Stimulated activated CD8-positive, alpha-beta memory T cell treated with anti-CD3 and anti-CD28 coated beads, Interleukin-2, amount 100 ng/mL, for 48 hours (primary cell): ENCODE measurements at places on chromosomes 13 and 19.

DNA sequence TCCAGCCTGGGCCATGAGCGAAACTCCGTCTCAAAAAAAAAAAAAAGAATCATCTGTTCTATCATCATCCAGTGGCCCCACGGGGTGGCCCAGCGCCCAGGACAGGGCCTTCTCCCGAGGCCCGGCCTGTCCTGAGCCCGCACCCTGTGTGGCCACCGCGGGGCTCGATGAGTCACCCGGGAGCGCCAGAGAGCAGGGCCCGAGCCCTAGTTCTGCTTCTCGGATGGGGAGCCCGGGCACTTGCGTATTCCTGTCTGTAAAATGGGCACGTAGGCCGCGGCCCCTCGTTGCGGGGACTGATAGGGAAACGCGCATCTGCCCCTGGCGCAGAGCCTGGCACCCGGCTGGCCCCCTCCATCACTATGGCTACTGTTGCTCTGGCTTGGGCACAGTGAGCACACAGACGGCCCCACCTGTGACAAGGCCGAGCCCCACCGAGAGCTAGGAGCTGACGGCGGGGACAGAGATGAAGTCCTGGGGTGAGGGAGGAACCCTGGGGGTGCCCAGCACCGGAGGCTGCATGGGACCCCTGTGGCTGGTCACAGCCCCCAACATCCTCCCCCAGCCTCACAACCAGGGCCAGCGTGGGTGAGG is 21.3 kb upstream of the UQCR11 start:
- no peak for DNase-seq

GRCh38 chr13:60370343-60370742 is 26.7 kb upstream of the TDRD3 start:
- no peak for DNase-seq

DNA sequence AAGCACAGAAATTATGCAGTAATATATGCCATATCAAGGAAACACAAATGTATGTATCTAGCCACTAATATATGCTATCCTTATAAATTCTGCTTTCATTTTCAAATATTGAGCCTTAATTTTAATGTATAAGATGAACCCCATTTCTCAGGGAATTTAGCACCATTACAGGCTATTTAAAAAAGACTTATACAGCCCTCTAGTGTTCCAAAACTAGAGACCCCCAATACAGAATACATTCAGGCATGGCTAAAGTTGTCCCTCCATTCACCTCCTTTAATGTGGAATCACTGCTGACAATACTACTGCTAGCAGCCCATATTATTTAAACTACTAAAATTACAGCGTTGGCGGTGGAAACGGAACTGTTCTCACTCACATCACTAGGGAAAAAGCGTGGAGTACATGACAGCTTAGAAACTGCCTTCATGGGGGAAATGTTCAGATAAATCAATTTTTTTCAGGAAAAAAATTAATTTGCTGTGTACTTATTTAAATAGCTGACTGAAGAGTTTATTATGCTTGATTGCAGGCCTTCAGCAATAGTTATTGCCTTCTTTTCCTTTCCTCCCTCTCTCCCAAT is 541.0 kb downstream of the PCDH9 start:
- no peak for DNase-seq

DNA sequence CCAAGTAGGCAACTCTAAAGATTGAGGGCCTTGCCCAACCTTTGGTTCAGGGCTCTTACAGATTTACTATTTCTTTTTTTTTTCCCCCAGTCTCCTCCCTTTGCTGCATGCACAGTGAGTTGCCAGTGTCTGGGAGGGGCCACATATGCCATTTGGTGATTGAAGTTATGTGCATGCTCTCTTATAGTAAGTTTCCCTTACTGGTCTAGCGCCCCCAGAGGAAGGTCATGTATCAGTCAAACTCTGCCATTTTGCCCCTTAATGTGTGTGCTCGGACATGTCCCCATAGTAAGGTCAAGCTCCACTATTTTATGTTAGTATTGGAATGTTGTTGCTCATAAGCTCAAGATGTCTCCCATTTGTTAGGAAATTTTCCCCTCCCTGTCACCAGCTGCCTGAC is 1138.0 kb upstream of the SLC10A2 start:
- no peak for DNase-seq

- no peak for DNase-seq
Measured at GRCh38 chr13:113787694-113788093, 28.7 kb downstream of the TMEM255B start.

DNA sequence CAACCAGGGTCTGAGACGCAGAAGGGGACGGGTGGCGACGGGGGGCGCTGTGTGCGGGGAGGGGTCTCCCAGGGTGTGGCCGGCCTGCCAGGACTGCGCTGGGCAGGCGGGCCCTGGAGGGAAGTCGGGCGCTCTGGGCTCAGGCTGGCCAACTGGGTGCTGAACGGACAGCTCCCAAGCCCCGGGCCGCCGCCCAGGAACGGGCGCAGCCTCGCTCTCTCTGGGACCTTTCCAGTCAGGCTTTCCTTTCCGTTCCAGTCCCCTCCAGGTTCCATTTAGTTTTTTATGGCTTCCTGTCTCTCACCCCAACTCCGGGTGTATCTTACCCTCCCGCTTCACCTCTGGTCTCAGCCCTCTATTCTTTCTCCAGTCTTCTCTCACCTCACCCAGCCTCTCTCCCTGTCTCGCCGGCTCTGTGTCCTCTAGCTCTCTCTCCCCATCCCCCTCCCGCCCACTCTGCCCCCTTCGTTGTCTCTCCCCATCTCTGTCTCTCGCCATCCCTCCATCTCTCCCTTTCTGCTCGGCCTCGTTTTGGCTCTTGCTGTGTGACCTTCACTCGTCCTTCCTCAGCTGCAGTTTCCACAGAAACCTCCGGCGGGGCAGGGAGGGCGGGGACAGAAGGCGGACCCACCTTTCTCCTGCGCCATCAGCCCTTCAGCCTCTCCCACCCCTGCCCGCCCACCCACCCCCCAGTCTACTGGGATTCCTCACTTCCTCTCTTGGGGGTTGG is 3.3 kb upstream of the ATP1A3 start:
- DNase-seq, result peak; percentile 36

DNA sequence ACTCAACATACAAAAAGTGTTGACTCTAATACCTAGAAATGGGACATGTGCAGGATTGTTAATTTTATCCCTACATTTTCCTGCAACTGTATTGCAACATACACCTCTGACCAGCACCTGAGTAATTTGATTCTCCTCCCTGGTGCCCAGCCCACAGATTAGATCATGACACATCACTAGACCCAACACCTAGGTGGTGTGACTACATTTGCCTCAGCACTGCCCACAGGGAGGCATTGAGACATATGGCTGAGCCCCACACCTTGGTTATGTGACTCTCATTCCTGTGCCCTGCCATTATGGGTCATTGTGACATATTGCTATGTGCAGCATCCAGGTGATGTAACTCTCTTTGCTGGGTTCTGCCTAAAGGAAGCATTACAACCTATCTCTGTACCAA is 13.2 kb upstream of the ZNF254 start:
- DNase-seq, result no peak

- DNase-seq, result no peak
Measured at GRCh38 chr13:40540328-40541044, 126.0 kb downstream of the FOXO1 start.

DNA sequence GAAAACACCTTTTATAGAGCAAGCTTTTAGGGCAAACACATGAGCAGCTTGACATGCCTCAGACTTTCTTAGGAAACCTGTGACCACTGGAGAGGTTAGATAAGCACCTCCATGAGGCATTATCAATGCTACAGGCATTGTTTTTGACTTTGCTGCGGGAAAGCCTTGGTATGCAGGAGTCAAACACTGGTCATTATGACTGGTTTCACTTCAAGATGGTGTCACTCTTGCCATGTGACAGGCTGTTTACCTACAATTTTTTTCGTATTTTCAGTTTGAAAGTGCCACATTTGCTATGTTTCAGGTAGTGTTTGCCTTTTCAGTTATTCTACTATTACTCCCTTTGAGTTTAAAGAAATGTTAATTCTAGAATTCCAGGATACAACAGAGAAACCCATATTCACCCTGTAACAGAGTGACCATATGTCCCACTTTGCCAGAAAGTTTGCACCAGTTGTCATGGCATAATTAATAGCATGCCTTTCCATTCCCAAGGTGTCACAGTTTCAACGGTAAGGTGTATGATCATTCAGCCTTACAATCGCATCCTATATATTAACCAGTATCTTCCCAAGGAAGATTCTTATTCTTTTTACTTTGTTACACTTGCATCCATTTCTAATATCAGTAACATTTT is 33.0 kb downstream of the USP12 start:
- DNase-seq, result no peak

GRCh38 chr13:97834250-97834649 is 119.2 kb upstream of the IPO5 start:
- DNase-seq, result no peak

- no peak for DNase-seq
Measured at GRCh38 chr19:6716610-6716970, 3.9 kb downstream of the C3 start.

- no peak for DNase-seq
Measured at GRCh38 chr19:51627491-51628138, 2.6 kb downstream of the SIGLEC5 start.

DNA sequence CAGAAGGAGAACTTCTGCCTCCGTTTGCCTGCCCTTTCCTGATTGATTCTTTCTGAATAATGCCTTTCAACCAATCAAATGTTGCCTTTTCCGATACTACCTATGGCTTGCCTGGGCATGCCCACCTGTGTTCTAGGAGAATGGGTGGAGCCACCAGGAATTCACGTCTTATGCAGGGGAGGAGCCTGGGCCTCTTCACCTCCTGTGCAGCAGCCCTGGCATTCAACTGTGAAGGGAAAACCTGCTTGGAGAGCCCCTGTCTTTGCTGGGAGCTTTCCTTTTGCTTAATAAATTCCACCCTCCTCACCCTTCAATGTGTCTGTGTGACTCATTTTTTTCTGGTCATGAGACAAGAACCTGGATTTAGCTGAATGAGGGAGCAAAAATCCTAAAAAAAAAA is 730.7 kb downstream of the UQCRFS1 start:
- no peak for DNase-seq

DNA sequence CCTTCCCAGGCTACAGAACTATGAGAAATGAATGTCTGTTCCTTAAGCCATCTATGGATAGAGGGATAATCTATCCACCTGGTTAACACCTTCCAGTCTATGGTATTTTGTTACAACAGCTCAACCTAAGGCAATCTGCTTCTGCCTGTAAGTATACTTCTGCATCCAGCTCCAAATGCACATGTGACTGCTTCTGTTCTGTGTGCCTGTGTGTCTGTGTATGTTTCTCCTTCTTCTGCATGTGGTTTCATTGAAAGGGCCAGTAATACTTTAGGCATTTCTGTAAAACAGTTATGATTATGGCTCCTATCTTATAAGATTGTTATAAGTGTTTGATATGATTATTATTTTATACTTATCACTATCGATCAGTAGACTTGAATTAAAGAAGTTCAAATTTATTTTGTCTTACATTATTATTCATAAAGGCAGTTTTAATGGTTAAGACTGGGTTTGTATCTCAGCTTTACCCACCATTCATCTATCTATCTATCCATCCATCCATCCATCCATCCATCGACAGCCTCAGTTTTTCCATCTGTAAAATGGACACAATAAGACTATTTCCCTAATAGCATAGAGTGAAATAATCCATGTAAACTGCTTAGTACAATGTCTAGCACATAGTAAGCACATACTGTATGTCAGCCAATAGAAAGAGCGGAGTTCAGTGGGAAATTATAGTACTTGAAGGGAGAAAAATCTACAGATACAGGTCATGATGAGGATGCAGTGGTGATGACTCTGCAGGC is 37.5 kb upstream of the TM9SF2 start:
- DNase-seq, result no peak

DNA sequence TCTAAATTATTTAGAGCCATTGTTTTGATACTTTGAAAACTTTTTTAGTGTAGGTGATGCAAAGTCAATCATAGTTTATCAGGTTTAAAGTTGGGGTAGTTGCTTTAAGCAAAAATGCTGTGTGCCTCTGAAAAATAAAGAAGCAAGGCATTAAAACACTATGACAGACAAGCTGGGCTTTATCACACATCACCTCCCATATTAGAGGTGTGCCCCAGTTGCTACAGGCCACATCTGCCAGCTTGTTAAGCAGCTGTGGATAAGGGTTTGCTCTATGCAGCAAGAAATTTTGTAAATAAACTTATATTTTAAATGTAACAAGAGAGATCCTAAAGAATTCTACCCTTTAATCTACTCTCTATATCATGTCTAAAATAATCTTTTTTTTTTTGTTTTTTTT is 255.8 kb downstream of the B3GLCT start:
- no peak for DNase-seq

GRCh38 chr19:35650581-35650980 is 2.5 kb downstream of the COX6B1 start:
- DNase-seq, result no peak

DNA sequence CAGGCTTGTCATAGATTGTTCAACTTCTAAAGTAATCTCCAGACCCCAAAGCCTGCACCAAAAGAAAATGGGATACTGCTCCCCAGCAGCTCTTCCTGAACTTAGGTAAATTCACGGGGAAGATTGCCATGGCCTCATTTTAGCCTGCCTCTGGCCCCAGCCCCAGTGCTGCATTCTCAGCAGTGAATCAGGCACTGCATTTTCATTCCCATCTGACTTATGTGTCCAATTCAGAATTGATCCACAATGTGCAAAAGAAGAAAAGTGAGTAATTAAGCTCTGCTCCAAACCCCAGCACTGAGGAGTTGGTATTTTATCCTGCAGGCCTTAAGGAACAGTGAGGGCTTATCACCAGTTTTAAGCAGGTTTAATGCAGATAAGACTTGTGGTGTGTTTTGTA is 176.4 kb downstream of the KCTD12 start:
- no peak for DNase-seq

GRCh38 chr19:326871-327270 is 17.7 kb downstream of the MIER2 start:
- DNase-seq, result no peak

- DNase-seq, result peak; percentile 20
Measured at GRCh38 chr13:30421093-30422053, 920 bp upstream of the UBE2L5 start.

GRCh38 chr13:20565115-20565736 is 1.7 kb upstream of the IFT88 start:
- DNase-seq, result no peak

GRCh38 chr19:54573330-54573872 is at the start of gene LILRA2:
TSS of gene LILRA2 (plus strand) at chr19:54573790. CDS start at chr19:54573879, 89 bp downstream.
- DNase-seq, result no peak

GRCh38 chr13:46721054-46721453 is 75.9 kb downstream of the ESD start:
- peak; percentile 4 for DNase-seq

- peak; percentile 50 for DNase-seq
Measured at GRCh38 chr19:35135389-35135909, 590 bp upstream of the LGI4 start.

- no peak for DNase-seq
Measured at GRCh38 chr13:96816874-96817273, 177.4 kb downstream of the OXGR1 start.

GRCh38 chr13:90768116-90768515 is 579.4 kb upstream of the MIR17HG start:
- no peak for DNase-seq

- DNase-seq, result no peak
Measured at GRCh38 chr13:68026077-68026476, 795.9 kb upstream of the PCDH9 start.

- DNase-seq, result no peak
Measured at GRCh38 chr13:113839536-113840204, 24.2 kb downstream of the GAS6 start.

- no peak for DNase-seq
Measured at GRCh38 chr19:2015608-2015950, at the start of gene BTBD2. TSS of gene BTBD2 (minus strand) at chr19:2015714. CDS start at chr19:2015703, 11 bp downstream.
